DMS153 (cell line): ENCODE measurements at places on chromosomes 6 and 20.

DNA sequence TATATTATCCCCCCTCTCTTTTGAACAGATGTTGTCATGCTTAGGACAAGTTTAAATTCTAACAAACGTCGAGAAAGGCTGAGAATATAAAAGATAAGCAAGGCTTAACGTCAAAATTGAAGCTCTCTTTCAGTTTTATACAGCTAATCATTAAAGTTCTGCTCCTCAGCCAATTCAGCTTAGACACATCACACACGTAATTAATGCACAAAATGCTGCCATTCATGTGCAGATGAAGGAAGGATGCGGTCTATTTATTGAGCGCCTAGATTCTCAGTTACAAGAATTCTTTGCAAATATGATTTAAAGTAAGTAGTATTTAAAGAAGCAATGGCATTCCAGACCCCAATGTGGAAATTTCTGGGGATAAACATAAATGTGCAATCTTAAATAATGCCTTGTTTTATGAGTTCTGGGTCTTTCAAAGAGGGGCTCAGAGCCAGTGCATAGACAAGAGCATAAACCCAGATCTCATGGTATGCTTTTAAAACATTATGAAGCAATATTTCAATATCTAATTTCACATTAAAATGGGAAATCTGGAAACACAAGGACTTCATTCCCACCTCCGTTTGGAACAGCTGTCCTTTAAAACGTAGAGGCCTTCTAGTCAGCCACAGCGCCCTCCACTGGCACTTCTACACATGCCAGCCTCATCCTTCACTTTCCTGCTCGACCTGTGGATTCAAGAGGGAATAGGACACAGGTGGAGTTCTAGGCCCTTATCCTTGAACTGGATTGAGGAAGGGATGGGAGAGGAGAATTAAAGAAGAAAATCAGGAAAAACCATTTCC lies 85.8 kb downstream of the LYRM4 start:
- DNase-seq, result peak; percentile 6

- no peak for DNase-seq
Observed at GRCh38 chr6:86087954-86088353, 445.3 kb upstream of the SYNCRIP start.

DNA sequence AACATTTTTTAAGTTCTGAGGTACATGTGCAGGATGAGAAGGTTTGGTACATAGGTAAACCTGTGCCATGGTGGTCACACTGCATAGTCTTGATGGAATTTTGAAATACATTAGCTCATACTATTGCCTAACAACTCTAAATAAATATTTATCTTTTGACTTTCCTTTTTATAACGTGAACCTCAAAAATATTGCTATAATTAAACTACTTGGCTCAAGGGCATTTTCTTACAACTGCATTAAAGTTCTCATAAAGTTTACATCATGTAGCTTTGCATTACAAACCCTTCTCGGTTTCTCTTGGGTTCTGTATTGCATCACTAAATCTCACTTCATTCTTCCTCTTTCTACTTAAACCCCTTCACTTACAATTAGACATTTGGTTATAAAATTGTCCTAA lies 636.0 kb upstream of the PTCHD4 start:
- DNase-seq, result no peak

- peak; percentile 64 for DNase-seq
Observed at GRCh38 chr6:125507987-125508655, 206.4 kb upstream of the HDDC2 start.

DNA sequence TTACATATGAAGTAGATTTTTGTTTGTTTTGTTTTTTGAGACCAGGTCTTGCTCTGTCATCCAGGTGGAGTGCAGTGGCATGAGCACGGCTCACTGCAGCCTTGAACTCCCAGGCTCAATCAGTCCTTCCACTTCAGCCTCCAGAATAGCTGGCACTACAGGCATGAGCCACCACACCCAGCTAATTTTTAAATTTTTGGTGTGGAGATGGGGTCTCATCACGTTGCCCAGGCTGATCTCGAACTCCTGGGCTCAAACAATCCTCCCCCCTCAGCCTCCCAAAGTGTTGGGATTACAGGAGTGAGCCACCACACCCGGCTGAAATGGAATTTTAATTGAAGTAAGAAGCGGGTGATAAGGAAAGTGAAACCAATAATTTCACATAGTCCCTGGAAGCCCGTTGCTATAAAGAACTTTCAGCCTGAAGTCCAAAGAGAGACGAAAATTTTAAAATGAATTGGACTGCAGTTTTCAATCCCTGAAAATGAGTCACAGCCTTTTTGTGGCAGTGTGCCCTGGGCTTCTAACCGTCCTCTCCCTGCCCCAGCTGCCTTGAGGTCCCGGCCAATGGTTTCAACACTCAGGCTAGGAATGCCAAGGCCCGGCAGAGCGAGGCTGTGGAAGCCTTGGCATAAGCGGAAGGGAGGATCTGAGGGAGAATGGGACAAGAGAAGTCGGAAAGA lies 757 bp downstream of the RAET1E start:
- no peak for DNase-seq

DNA sequence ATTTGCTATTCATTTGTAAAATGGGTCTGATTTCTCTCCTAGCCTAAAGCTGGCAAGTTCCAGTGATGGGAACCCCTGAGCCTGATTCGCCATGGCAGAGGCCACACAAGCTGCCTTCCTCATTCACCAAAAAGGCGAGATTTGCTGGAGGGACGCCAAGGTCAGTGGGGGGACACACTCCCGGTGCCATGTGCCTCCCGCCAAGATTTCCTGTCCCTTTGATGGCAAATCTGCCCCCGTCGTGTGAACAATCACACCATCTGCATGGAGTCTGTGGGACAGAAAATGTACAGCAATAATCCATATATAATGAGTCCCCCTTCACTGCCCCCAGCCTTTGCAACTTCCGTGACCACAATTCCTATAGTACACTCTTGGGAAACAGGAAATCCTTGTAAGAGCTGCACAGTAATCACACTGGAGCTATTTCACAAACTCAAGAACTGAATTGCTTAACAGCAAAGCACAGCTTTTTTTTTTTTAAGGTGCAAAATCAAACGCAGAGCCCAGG lies 15.7 kb upstream of the IGF2R start:
- DNase-seq, result no peak

DNA sequence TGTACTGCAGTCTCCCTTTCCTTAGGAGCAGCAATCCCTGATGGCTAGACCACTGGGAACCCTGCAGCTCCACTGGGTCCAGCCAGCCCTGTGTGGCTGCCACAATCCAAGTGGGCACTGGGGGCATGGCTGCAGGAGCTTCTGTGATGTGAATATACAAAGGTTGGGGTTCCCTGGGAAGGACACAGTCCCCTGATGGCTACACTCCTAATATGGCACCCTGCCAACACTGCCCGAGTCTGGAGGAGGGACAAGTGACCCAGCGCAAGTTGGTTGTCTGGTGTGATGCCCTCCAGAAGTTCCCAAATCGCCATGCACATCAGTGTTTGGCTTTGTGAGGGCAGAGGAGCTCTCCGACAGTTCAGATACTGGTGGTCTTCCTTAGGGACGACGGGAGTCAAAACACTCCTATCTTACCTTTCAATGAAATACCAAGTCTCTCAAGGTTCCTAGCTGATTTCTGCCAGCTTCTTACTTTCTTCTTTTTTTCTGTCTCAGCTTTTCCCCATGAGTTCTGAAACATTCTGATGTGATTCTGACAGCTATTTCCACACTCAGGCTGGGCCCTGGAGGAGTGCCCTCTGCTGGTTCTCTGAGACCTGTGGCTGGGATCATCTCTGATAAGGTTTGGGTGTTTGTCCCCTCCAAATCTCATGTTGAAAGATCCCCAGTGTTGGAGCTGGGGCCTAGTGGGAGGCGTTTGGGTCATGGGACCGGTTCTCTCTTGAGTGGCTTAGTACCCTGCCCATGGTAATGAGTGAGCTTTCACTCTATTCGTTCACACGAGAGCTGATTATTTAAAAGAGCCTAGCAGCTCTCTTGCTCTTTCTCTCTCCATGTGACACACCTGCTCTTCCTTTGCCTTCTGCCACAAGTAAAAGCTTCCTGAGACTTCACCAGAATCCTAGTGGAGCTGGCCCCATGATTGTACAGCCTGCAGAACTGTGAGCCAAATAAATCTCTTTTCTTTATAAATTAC lies 15.5 kb upstream of the ZFP57 start:
- no peak for DNase-seq

GRCh38 chr6:11076540-11076939 lies 17.1 kb upstream of the SMIM13 start:
- DNase-seq, result no peak

- no peak for DNase-seq
Observed at GRCh38 chr6:169566319-169566718, 135.5 kb downstream of the WDR27 start.

DNA sequence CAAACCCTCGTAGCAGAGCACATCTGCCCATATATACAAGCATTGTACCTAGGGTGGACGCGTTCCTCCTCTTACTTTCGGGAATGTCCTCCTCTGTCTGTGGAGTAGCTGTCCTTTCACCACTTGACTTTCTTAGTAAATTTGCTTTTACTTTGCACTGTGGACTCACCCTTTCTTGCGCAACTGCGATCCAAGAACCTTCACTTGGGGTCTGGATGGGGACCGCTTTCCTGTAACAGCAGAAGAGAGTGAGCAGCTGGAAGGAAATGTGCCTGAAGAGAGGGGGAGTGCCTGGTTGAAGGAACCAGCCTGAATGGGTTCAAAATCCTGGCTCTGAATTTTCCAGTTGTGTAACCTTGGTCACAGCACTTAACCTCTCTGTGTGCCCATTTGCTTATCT lies 40.1 kb upstream of the PMEPA1 start:
- no peak for DNase-seq

- no peak for DNase-seq
Observed at GRCh38 chr20:30412972-30413371, 844.5 kb upstream of the DEFB115 start.

DNA sequence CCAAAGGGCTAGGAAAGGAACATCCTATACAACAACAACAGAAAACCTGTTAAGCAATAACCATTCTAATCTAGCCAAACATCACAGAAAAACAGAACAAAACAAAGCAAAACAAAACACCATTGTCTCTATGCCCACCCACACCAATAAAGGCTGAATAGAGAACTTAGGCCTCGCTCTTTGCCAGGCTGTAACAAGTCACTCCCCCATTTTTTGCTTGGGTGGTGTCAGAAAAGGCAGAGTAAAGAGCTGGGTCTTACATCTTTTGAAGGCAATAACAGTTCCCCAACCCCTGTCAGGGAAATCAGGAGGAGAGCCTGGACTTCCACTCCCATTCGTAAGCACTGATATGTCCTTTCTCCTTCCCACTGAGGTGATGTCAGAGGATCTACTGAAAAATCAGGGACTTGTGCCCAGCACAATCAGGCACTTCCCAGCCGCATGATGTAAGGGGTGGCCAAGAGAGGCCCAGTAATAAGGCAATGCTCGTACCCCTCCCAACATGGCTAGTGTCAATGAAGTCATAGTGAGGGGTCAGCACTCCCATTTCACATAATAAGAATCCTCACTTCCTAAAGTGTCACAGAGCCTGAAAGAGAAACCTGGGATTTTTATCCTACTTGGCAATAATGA lies 31.0 kb downstream of the THEMIS start:
- no peak for DNase-seq

DNA sequence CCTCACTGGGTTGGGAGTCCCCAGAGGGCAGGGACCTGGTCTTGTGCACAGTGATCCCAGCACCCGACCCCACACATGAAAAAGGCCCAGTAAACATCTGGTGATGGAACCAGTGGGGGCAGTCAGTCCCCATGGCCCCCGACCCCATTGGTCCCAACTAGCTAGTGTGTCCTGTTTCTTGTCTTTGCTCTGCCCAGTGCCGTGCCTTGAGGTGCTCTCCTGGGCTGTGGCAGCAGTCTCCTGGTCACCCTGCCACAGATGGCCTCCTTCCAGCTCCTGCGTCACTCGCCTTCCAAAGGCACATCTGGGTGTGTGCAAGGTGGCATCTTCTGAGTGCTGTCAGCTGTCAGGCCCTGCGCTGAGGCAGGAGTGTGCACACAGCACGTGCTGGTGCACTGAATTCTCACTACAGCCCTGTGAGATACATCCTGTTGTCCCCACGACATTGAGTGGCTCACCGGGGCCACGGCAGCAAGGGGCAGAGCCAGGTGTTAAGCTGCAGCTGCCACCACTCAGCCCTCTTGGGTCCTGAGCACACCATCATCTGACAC lies 3.9 kb downstream of the NPEPL1 start:
- DNase-seq, result no peak

- DNase-seq, result no peak
Observed at GRCh38 chr6:52333840-52334200, 28.1 kb upstream of the PAQR8 start.

DNA sequence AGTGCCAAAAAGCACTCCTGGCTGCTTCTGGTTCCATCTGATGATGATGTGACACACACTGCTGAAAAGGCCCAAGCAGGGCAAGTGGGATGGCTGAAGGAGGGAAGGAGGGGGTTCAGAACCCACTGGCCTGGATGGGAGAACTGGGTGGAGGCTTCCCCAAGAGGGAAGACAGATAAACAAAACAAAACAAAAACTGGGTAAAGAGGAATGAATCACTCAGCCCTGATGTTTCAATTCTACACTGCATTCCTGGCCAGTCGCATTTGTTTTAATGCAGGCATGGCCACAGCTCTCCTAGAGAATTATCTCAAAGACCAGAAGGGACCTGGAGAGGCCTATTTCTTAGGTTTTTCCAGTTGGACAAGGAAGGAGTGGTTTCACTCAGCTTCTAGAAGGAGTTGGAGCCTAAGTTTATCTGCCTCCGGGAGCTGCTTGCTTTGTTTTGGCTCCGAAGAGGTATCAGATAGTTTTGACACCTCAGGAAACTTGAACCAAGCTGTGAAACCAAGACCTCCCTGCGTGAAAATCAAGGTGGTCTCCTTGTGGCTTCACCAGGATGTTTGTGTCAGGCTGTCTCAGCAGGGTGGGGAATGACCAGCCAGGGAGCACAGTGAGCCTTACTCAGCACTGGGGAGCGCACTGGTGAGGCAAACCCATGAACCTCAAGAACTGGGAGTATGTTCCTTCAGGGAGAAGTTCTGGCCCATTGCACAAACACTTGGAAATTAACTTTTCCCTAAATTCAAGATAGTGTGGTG lies 16.1 kb downstream of the TTPAL start:
- no peak for DNase-seq

- DNase-seq, result peak; percentile 56
Observed at GRCh38 chr6:27295301-27296079, 16.6 kb downstream of the POM121L2 start.

DNA sequence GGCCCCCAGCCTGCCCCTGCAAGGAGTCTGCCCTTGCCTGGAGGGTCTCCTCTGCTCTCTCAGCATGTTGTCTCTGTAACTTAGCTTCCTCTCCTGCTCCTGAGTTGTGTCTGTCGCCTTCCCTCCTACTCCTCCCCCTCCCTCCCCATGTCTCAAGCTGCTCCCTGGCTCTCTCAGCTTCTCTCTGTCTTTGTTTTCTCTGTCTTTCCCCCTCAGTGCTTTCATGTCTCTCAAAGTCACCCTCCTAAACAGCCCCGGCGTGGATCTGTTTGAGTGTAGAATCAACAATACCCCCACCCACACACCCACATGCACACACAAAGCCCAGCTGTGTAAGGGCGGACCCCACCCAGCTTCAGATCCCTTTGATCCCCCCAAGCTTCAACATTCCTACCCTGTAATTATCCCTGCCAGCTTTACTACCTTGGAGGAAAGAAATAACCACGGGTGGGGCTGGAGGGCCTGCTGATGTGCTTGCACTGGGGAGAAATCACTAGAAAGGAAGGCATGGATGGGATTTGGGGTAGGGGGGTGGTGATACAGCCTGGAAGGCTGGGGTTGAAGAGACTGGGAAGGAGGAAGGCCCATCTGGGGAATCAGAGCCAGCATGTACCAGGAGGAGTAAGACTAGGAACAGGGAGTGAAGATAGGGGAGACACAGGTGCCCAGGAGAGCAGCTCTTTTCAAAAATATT lies 1.0 kb upstream of the LY6G6D start:
- no peak for DNase-seq

GRCh38 chr6:118652051-118652615 lies 742 bp upstream of the CEP85L start:
- DNase-seq, result no peak
